ENCODE measurements at places on chromosomes 4 and X.

GRCh38 chrX:71632923-71633657, 14.8 kb upstream of the CXCR3 start:
- DNase-seq: peak; percentile 85

DNA sequence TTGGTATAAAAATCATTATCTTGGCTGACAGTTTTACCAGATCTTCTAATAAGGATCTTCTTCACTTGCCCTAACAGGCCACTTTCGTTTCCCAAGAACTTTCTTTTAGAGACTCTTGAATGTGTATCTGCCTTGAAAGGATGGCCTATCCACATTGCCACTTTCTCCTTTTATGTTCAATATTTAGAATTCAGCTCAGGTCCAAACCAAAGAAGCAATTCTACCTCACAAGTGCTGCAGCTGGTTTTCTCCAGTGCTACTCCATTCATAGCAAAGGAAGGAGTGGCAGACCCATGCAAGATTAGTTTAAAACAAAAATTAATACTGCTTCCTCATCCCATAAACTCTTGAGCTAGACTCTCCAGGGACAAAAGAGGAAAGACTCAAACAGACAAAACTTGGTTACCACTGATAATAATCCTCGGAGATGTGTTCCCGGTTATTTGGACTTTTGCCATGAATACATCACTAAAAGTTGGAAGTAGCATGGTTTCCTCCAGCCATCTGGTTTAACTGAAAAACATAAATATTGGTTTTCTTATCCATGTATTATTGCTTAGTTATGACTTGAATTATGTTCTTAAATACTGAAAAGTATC, 401.8 kb downstream of the PABPC4L start:
- DNase-seq: no peak

DNA sequence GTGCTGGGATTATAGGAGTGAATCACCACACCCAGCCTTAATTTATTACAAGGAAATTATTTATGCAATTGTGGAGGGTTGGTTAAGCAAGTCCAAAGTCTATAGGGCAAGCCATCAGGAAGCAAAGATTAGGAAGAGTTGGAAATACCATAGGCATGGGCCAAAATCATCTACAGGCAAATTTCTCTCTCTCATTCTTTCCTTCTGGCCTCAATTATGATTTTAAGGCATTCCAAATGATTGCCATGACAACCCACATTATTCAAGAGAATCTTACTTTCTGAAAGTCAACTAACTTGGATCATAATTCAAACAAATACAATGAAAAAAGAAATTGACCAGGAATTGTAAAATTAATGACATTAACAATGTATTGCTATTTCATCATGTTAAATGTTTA, 400.8 kb downstream of the GPM6A start:
- DNase-seq: no peak

GRCh38 chr4:168614281-168615057, 117.6 kb downstream of the PALLD start:
- DNase-seq: no peak

DNA sequence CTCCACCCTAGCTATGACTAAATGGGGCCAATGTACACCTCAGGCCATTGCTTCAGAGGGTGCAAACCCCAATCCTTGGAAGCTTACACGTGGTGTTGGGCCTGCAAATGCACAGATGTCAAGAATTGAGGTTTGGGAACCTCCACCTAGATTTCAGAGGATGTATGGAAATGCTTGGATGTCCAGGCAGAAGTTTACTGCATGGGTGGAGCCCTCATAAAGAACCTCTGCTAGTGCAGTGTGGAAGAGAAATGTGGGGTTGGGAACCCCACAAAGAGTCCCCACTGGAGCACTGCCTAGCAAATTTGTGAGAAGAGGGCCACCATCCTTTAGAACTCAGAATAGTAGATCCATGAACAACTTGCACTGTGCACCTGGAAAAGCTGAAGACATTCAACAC, 284.1 kb downstream of the ANTXR2 start:
- DNase-seq: no peak

- DNase-seq: no peak
Measured at GRCh38 chrX:9525511-9526248, 60.8 kb downstream of the TBL1X start.

- no peak for DNase-seq
Measured at GRCh38 chr4:58081356-58081755, 971.2 kb upstream of the IGFBP7 start.

DNA sequence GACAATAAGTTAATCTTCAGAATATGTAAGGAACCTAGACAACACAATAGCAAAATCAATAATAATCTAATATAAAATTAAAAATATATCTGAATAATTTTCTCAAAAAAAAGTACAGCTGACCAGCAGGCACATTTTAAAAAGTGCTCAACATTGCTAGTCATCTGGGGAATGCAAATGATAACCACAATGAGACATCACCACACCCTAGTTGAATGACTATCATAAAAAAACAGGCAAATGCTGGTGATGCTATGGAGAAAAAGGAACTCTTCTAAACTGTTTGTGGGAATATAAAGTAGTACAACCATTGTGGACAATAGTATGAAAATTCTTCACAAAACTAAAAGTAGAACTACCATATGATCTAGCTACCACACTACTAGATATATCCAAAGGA, 956.9 kb upstream of the NDST4 start:
- DNase-seq: no peak

DNA sequence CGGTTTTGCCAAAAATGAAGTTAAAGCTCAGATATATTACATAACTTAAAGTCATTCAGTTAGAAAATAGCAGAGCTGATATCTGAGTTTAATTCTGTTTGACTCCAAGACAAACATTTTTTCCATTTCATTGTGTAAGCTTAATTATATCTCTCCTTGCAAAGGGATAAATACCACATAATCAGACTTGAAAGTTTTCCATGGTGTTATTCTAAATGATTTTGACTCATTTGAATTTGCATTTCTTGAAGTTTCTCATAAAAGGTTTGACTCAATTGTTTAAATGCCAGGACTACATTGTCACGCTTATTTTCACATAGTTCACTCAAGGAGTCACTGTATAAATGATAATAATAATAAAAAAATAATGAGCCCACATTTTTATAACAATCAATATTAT, 39.4 kb upstream of the DDX60 start:
- DNase-seq: no peak

DNA sequence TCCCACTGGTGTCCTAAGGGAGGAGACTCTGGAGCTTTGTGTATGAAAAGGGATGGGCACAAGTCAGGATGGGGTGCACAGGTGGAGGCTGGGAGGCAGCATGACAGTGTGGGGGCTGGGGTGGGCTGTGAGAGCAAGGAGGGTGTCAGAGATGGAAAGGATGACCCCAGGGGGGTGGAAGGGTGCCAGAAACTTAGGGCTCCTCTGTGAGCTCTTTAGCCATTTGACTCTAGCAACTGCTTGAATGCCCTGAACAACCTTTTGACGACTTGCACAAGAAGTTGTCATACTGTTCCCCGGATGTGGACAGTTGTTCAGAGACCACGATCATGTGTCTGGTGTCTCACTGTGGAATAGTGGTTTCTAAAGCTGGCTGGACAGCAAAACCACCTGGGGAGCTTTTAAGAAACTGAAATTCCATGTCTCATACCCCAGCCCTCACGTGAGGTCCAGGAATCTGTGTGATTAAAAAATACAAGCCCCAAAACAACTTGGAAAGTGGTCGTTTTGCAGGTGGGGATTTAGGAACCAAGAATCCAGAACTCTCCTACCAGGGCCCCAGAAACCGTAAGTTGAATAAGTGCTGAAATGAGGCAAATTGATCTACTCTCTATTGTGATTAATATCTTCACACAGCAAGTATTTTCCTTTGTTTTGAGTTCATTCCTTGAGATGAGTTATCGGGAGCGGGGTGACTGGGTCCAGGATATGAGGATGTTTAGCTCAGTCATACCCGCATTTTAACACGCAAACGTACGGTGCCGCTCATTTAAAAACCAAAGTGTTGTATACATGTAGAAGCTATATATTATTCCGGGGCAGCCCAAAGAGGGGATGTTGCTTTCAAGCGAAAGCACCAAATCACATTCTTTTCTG, 3.4 kb downstream of the RHOH start:
- no peak for DNase-seq

All from DMS79 (cell line).